Type B pancreatic cell (in vitro differentiated cells): ENCODE measurements at places on chromosomes 1 and 21.
A peak's percentile ranks its signal among the peaks of the same experiment; 100 is the strongest.

DNA sequence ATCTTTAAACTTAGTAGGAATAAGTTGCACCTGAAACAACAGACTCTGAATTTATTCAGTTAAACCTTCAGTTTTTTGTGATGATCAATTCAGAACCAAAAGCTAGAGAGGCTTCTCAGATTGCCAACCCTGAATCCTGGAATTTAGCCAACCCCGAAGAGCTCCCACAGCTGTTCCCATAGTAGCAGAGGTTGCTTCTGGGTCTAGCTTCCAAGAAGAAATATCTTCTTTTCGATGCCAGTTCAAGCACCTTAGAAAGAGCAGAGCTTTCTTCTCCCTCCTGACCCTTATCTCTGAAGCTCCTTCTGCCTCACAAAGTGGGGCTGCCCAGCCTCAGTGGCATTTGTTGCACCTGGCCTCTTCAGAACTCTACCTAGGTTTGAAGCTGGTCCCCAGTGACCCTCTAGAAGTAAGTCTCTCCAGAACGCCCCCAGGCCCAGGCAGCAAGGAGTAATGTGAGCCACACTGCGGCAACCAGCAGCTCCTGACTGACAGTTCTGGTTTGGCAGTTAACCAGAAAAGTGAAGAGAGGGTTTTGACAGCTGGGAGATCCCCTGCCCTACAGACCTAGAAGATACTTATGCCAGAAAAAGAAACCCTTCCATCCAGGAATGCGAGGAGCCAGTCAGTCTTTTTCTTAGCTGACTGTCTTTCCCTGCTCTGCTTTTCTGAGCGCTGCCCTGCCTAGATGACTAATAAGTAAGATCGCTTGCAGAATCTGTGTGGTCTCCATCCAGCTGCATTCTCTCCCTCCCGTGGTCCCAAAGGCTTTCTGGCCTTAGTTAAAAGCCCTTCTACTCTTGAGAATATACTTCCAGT, 165.9 kb downstream of the ADGRL4 start:
- H3K4me1 ChIP-seq: peaks cover 22% of the 10 kb centered on the region
- no peak overlapping the region for H3K27ac ChIP-seq
- H3K36me3 ChIP-seq: no peaks in the 10 kb centered on the region
- no peak for DNase-seq

- H3K27me3 ChIP-seq: no peaks in the 10 kb centered on the region
- no peaks in the 10 kb centered on the region for H3K4me1 ChIP-seq
- no peak for DNase-seq
- H3K36me3 ChIP-seq: peaks cover 3% of the 10 kb centered on the region
- no peak overlapping the region for H3K27ac ChIP-seq
- no peak overlapping the region for H3K4me3 ChIP-seq
These were observed 66.9 kb downstream of the TESK2 start for GRCh38 chr1:45423906-45424678.

DNA sequence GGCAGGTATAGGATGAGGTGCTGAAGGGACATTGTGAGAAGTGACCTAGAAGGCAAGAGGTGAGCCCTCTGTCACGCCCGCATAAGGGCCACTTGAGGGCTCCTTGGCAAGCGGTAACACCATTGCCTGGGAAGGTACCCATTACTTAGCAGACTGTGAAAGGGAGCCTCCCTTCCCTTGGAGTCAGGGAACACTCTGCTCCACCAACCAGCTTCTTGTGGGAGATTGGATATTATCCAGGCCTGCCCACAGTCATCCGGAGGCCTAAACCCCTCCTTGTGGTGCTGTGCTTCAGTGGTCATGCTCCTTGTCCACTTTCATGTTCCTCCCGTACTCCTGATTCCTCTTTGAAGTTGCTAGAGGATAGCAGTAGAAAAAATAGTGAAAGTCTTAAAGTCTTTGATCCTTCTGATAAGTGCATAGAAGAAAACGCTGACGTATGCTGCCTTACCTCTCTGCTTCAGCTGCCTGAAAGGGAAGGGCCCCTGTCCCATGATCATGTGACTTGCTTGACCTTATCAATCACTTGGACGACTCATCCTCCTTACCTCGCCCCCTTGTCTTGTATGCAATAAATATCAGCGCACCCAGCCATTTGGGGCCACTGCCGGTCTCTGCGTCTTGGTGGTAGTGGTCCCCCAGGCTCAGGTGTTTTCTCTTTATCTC, 16.0 kb downstream of the RBBP4 start:
- peaks cover 33% of the 10 kb centered on the region for H3K36me3 ChIP-seq
- no peak overlapping the region for H3K4me3 ChIP-seq
- H3K27ac ChIP-seq: peak overlapping the region; percentile 54
- H3K4me1 ChIP-seq: no peaks in the 10 kb centered on the region
- no peak for DNase-seq
- no peaks in the 10 kb centered on the region for H3K27me3 ChIP-seq

DNA sequence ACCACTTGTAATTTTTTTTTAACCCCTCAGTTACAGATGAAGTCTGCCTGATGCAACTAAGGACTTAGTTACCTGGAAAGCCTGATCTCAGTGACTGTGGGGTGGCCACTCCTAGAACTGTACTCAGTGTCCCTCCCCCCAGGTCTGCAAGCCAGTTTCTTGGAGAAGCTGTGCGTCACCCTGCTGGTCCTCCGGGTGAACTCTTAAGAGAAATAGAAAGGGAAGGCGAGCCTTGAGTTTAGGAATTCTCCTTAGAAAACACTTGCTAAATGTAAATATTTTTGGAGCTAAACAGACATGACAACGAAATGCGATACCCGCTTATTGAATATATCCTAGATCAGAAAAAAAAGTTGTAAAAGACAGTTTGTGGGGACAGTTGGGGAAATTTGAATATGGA, 730 bp downstream of the SLC16A4 start:
- peaks cover 12% of the 10 kb centered on the region for H3K36me3 ChIP-seq
- DNase-seq: no peak

- H3K4me3 ChIP-seq: no peak overlapping the region
- H3K36me3 ChIP-seq: no peaks in the 10 kb centered on the region
- H3K27ac ChIP-seq: no peak overlapping the region
- peaks cover 2% of the 10 kb centered on the region for H3K27me3 ChIP-seq
- peaks cover 10% of the 10 kb centered on the region for H3K4me1 ChIP-seq
These were observed 160.7 kb downstream of the IER5 start for GRCh38 chr1:181249186-181249585.

GRCh38 chr1:187409341-187409740, 580.6 kb downstream of the PLA2G4A start:
- no peak overlapping the region for H3K4me3 ChIP-seq
- no peaks in the 10 kb centered on the region for H3K27me3 ChIP-seq
- DNase-seq: no peak
- H3K4me1 ChIP-seq: peaks cover 6% of the 10 kb centered on the region
- H3K36me3 ChIP-seq: no peaks in the 10 kb centered on the region

DNA sequence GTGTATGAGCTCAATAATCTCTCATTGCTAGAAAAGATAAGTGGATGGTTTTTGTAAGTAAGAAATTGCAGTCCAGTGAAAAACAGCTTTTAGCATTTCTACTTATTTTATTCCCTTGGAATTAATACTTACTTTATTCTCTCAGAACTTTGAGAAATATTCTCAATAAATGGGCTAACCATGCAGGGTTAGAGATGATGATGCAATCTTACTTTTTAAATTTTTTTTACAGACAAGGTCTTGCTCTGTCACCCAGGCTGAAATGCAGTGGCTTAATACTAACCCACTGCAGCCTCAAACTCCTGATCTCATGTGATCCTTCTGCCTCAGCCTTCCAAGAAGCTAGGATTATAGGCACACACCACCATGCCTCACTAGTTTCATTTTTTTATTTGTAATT, 440.8 kb upstream of the ZP4 start:
- no peak overlapping the region for H3K27ac ChIP-seq
- no peaks in the 10 kb centered on the region for H3K27me3 ChIP-seq
- DNase-seq: no peak
- no peak overlapping the region for H3K4me3 ChIP-seq
- no peaks in the 10 kb centered on the region for H3K4me1 ChIP-seq

- no peak for DNase-seq
- no peaks in the 10 kb centered on the region for H3K36me3 ChIP-seq
- H3K27me3 ChIP-seq: peaks cover under 1% of the 10 kb centered on the region
- no peak overlapping the region for H3K4me3 ChIP-seq
- no peak overlapping the region for H3K27ac ChIP-seq
These were observed 39.0 kb downstream of the FYB2 start for GRCh38 chr1:56780128-56780750.

- H3K36me3 ChIP-seq: no peaks in the 10 kb centered on the region
- no peaks in the 10 kb centered on the region for H3K27me3 ChIP-seq
- H3K27ac ChIP-seq: peak overlapping the region; percentile 52
- peaks cover 37% of the 10 kb centered on the region for H3K4me1 ChIP-seq
- H3K4me3 ChIP-seq: peak overlapping the region; percentile 22
- DNase-seq: no peak
These were observed 42.6 kb upstream of the SRSF10 start for GRCh38 chr1:24022581-24023361.

GRCh38 chr1:29620631-29621030, 384.3 kb downstream of the PTPRU start:
- H3K27me3 ChIP-seq: no peaks in the 10 kb centered on the region
- H3K4me3 ChIP-seq: no peak overlapping the region
- no peaks in the 10 kb centered on the region for H3K36me3 ChIP-seq
- no peak for DNase-seq
- H3K27ac ChIP-seq: no peak overlapping the region
- H3K4me1 ChIP-seq: no peaks in the 10 kb centered on the region

DNA sequence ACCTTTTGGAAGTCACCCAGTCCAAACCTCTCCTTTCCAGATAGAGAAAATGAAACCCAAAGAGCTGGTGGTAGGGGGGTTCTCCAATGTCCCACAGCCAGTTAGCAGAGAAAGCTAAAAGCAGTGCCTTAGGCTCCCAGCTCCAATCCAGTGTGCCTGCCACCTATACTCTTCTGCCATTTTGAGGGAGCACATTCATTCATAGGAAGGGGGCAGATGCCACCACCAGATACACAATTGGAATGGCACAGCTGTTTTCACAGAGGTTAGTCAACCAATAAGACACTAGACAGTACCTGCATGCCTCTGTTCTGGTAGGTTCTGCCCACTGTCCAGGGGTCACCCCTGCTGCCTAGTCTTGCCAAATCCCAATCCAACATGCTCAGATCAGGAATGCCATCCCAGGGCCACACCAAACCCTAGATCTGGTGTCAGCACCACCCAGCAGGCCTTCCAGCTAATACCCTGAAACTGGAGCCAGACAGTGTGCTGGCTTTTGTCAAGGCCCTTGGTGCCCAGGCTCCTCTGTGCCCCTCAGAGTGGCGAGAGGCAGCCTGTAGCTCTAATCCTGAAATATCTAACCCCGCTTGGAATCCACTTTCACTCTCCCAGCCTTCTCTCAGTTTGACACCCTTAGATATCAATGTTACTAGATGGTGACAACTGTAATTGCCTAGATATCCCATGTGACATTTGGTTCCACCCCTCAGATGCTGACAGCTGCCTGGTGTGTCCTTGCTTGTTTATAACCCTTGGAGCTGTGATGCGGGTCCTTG, 178.6 kb downstream of the TGFBR3 start:
- peaks cover 8% of the 10 kb centered on the region for H3K4me1 ChIP-seq
- peaks cover 40% of the 10 kb centered on the region for H3K36me3 ChIP-seq
- DNase-seq: no peak
- no peak overlapping the region for H3K27ac ChIP-seq
- no peak overlapping the region for H3K4me3 ChIP-seq

- H3K4me1 ChIP-seq: peaks cover 26% of the 10 kb centered on the region
- DNase-seq: no peak
- H3K27me3 ChIP-seq: no peaks in the 10 kb centered on the region
These were observed 3.7 kb downstream of the LENEP start for GRCh38 chr1:154996966-154997701.

- no peak for DNase-seq
- H3K27ac ChIP-seq: no peak overlapping the region
- H3K36me3 ChIP-seq: peaks cover 5% of the 10 kb centered on the region
- peaks cover 9% of the 10 kb centered on the region for H3K4me1 ChIP-seq
These were observed 197.4 kb downstream of the FGGY start for GRCh38 chr1:59494145-59494833.

DNA sequence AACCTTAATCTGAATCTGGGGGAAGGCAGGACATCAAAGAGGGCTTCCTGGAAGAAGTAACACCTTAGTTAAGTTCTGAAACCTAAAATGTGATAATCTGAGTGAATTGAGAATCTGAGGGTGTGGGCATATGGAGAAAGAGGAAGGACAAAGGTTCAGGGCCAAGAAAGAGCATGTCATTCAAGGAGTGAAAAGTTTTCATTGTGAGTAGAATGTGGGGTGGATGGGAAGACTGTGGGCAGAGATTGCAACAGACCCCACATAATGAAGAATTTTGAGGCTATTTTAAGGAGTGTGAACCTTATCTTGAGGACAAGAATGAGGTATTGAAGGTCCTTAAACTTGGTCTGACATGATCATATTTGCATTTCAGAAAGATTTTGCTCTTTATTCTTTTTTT, 227.2 kb downstream of the PTGER3 start:
- no peaks in the 10 kb centered on the region for H3K27me3 ChIP-seq
- H3K4me3 ChIP-seq: no peak overlapping the region
- no peaks in the 10 kb centered on the region for H3K4me1 ChIP-seq

GRCh38 chr1:150760013-150760412, 5.6 kb downstream of the CTSS start:
- peaks cover 5% of the 10 kb centered on the region for H3K4me1 ChIP-seq
- H3K27ac ChIP-seq: no peak overlapping the region
- no peaks in the 10 kb centered on the region for H3K36me3 ChIP-seq
- no peaks in the 10 kb centered on the region for H3K27me3 ChIP-seq

- H3K27ac ChIP-seq: no peak overlapping the region
- H3K27me3 ChIP-seq: no peaks in the 10 kb centered on the region
- no peaks in the 10 kb centered on the region for H3K4me1 ChIP-seq
- no peak for DNase-seq
- no peaks in the 10 kb centered on the region for H3K36me3 ChIP-seq
These were observed 44.7 kb upstream of the DISC1 start for GRCh38 chr1:231581859-231582258.

- no peaks in the 10 kb centered on the region for H3K27me3 ChIP-seq
- no peak overlapping the region for H3K4me3 ChIP-seq
- DNase-seq: no peak
- peak overlapping the region; percentile 88 for H3K27ac ChIP-seq
These were observed 28.1 kb downstream of the ERI3 start for GRCh38 chr1:44326821-44327465.
